ENCODE measurements at places on chromosomes 6 and 20.

- DNase-seq = no peak
Observed at GRCh38 chr6:162178666-162179065, 548.9 kb downstream of the PRKN start.

DNA sequence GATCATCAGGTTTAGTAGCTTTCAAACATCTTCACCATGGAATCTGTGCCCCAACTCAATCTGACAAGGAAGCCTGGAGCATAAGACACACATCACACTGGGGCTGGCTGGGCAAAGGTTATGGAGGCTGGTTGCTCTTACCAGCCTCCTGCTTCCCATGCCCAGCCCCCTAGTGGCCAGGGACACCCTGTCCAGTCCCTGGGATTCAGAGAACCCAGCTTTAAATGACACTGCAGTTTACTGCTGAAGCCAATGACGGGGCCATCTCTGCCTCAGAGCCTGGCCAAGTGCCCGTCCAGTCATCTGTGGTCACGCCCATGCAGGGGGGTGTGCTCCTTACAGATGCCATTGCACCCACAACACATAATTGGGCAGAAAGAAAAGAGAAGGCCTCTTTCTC is 272.9 kb downstream of the SMOC2 start:
- no peak for DNase-seq

GRCh38 chr6:21603082-21603952 is 9.8 kb downstream of the SOX4 start:
- no peak for DNase-seq

GRCh38 chr6:11918739-11919605 is 93.1 kb upstream of the HIVEP1 start:
- no peak for DNase-seq

DNA sequence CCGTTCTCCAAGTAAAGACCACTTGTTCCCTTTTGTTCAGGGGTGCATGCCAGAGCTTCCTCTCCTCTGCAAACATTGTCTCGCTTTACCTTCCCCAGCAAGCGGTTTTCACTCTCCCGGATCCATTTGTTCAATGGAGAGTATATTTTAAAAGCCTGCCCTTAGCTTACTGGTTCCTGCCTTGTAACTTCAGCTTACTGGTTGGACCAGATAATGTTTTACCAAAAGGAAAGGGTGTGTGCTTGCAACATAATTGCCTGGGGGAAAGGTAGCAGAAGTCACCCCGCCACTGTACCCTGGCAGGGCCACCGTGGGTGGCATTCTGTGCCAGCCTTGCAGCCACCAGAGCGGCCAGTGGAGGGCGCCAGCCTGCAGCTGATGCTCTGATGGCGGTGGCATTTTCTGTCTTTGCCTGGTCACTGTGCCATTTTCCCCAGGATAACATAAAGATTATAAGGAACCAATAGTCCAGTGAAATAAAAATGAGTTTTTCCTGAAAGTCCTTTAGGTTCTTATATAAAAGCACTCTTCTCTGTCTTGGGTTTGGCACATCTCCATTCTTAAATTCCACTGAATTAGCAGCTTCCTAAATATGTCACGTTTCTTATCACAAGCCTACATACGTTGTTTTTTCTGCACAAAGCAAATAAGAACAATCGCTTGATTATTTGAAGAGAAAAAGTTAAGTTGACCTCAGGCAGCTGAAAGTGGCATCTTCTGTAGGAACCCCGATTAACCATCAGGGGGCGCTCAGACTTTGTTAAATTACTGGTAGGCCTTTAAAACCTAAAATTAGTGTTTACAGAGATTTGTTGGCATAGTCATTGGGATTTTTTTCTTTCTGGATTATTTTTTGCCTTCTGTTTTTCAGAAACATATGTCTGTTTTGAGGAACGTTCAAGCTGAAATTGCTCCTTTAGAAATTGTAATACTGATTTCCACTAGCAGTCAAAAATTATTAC is 67.4 kb upstream of the XRN2 start:
- DNase-seq = no peak

DNA sequence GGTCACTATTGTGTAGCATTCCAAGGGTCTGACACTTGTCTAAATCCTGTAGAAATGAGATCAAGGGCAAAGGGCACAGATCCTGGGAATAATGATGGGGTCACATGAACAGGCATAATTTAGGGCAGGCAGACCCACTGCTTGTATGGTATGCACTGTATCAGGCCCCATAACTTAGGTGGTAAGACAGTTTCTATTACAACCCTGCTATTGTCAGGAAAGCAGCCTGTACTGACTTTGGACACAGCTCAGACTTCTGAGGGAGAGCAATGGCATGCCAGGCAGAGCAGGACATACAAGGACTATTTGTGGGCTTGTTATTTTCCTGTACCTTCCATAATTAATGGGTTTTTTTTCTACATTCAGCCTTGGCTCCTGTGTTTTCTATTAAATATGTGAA is 286.8 kb downstream of the PKHD1 start:
- no peak for DNase-seq

GRCh38 chr6:151962246-151962846 is 154.9 kb downstream of the ESR1 start:
- no peak for DNase-seq

- DNase-seq = no peak
Observed at GRCh38 chr20:57481281-57481711, 43.6 kb downstream of the CTCFL start.

DNA sequence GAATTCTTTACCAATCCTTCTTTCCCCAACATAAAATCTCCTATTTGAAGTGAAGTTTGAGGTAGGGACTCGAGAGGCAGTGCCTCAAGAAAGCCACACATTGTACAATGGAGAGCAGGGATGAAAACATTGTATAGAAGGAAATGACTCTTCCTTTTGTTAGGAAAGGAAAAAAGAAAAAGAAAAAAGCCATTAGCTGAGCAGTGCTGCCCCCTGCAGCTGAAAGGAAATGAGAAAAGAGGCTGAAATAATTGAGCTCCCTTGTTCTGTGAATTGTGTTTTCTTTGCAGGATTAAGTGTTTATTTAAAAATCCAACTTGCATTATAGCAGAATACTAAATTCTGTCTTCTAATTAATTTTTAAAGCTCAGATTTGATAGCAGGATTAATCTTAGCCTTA is 162.9 kb upstream of the SASH1 start:
- DNase-seq = no peak

- DNase-seq = no peak
Observed at GRCh38 chr20:58973866-58974265, 7.2 kb upstream of the NELFCD start.

DNA sequence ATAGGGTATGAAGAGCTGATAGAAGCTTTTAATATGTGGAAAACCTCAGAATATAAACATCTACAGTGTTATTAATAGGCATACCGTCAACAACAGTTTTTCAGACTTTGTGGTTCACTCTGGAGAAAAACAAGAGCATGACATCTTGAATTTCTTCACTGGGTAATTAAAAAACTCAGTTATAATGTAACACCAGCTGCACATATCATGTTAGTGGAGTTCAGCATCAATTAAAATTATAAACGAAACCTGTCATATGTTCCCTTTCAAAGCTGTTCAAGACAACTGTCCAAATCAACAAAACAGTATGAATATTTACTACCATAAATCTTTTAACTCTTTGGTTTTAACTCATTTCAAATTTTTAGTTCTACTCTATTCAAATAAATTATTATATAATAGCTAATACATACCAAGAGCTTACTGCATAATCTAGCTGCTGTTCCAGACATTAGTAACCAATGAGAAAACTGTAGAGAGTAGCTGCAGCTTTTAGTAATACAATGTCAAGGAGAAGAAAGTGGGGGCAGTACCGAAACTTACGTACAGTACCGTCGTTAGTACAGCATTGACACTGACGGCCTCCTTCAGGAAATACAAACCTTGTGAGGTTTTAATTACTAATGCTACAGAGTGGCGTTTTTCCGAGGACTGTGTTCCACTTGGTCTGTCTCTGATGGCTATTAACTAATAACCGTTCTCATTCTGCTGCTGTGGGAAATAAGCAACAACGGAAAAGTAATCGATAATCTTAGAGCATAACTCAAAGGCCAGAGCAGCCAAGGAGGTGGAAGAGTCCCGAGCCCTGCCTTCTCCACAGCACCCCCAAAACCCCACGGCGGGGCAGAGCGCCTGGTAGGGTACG is 532 bp upstream of the PM20D2 start:
- DNase-seq = no peak

GRCh38 chr6:150687508-150687907 is 87.8 kb downstream of the PLEKHG1 start:
- DNase-seq = no peak

- DNase-seq = no peak
Observed at GRCh38 chr6:118501765-118502164, 46.3 kb upstream of the PLN start.

GRCh38 chr6:109073344-109074132 is 21.1 kb downstream of the SESN1 start:
- no peak for DNase-seq

DNA sequence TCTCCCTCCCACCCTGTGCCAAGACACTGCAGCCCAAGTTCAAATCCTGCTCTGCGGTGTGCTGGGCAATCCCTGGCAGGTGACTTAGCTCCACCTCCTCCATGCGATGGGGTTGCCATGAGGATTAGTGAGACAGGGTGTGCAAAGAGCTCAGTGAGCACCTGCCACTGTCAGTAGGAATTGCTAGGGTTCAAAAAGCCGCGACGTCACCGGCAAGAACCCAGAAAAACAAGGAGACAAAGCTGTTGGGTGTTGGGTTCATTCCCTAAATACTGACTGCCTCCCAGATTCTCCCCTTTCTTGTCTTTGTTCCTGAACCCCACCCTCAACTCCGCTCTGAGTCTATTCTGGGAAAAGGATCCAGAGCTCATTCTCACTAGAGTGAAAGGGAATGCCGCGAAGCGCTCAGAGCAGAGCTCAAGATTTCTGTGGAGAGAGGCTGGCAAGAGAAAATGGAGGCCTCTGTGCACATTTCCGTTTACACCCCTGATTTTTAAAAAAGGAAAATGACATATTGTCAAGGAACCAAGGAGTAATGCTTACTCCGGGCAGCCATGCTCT is 13.3 kb downstream of the PMEPA1 start:
- DNase-seq = no peak

DNA sequence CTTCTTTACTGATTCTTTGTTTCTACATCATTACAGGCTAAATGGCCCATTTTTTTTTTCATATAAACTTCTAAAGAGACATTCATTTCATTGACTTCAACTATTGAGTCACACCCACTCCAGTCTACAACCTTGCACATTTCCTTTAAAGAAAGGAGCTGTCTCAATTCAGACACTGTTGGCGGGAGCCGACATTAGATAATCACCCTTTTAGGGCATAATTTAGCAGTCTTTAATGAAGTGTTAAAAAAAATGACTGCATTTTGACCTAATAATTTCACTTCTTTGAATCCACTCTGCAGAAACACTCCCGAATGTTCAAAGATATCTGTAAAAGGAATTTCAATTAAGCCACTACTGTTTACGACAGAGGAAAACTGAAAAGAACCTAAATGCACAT is 1.5 kb downstream of the EPM2A start:
- DNase-seq = no peak

- DNase-seq = no peak
Observed at GRCh38 chr20:11230999-11231398, 557.2 kb upstream of the JAG1 start.

DNA sequence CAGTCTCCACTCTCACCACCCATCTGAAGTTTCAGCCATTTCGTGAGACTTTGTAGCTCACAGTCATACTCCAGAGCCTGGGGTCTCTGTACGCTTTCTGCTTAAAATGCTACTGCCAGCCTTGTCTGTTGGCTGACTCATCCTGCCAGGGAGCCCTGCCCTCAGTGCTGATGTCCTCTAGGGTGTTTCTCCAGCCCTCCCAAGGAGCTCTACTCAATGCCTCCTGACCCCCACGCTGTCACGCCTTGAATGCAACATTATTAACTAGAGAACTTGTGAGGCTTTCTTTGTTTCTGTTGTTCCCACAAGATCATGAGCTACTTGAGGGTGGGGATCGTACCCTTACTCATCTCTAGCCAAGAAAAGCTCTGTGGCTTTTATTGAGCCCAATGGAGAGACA is 20.1 kb downstream of the KIF16B start:
- no peak for DNase-seq

GRCh38 chr6:73680289-73680918 is 15.6 kb upstream of the CD109 start:
- no peak for DNase-seq

- no peak for DNase-seq
Observed at GRCh38 chr6:31214516-31214915, 44.0 kb upstream of the POU5F1 start.

- DNase-seq = no peak
Observed at GRCh38 chr6:18161431-18161830, 6.2 kb downstream of the KDM1B start.

- peak; percentile 27 for DNase-seq
Observed at GRCh38 chr6:157688275-157688959, 134.6 kb upstream of the SNX9 start.

All from sigmoid colon (tissue), 7 donors.